Activated B cell treated with CpG ODN at 0.5 μM for 24 hours (primary cell): ENCODE measurements at places on chromosomes 5 and 9. TPM values are rescaled to one million over a fixed set of nuclear protein-coding genes. Genes with fewer than 3 reads are reported as not detected.

DNA sequence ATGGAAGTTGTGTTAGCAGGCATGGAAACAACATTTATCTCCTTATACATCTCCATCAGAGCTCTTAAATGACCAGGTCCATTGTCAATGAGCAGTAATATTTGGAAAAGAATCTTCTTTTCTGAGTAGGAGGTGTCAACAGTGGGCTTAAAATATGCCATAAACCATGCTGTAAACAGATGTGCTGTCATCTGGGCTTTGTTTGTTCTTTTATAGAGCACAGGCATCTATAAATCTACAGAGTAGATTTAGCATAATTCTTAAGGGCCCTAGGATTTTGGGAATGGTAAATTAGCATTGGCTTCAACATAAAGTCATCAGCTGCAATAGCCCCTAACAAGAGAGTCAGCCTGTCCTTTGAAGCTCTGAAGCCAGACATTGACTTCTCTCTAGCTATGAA is 7.7 kb upstream of the HRCT1 start:
- no peak for DNase-seq

GRCh38 chr5:177495243-177496060 is 2.0 kb downstream of the PDLIM7 start:
- no peak for DNase-seq

DNA sequence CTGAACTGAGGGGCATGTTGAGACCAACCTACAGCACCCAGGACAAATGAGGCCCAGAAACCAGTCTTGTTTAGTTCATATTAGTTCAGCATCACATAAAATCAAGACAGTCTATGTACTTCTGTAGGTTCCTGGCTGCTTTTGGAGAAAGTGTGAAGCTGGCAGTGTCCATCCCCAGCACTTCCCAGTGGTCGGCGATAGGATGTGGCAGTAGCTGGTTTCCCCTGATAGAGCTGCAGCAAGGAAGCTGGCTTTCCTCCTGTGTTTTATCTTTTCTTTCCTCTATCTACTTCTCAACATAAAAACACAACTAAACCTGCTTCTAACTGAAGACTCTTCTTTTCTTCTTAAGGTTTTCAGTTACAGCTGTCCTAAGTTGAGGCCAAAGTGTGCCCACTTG is 43.0 kb upstream of the SLC46A2 start:
- no peak for DNase-seq

GRCh38 chr9:35563791-35564197 is 41.3 kb upstream of the TESK1 start:
- DNase-seq: no peak

Gene PCDHA6
- not detected in 2 replicates for total RNA-seq

Gene EPB41L4A
- total RNA-seq: 5.8 and 7.1 TPM in 2 replicates
